ENCODE measurements at places on chromosomes 5 and 9.

GRCh38 chr5:73625372-73625943, 538 bp upstream of the ARHGEF28 start:
- DNase-seq, result no peak

GRCh38 chr5:135377751-135378680, 21.0 kb downstream of the MACROH2A1 start:
- no peak for DNase-seq

DNA sequence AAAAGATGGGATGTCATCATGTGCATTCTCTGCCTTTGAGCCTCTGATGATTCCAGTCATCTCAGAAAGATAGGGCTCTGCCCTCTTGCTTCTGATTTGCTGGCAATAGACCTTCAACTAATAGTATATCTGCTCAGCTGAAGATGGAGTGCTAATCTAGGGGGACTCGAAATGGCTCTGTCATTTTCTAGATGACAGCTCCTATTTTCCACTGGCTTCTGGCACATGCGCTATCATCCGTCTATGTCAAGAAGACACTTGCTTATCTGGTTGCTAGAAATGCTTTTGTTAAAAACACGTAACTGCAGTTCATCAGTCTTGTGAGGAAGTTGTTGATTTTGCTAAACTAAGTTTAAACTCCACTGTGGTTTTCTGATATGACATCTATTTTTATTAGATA, 265.5 kb upstream of the ZNF608 start:
- DNase-seq, result no peak

DNA sequence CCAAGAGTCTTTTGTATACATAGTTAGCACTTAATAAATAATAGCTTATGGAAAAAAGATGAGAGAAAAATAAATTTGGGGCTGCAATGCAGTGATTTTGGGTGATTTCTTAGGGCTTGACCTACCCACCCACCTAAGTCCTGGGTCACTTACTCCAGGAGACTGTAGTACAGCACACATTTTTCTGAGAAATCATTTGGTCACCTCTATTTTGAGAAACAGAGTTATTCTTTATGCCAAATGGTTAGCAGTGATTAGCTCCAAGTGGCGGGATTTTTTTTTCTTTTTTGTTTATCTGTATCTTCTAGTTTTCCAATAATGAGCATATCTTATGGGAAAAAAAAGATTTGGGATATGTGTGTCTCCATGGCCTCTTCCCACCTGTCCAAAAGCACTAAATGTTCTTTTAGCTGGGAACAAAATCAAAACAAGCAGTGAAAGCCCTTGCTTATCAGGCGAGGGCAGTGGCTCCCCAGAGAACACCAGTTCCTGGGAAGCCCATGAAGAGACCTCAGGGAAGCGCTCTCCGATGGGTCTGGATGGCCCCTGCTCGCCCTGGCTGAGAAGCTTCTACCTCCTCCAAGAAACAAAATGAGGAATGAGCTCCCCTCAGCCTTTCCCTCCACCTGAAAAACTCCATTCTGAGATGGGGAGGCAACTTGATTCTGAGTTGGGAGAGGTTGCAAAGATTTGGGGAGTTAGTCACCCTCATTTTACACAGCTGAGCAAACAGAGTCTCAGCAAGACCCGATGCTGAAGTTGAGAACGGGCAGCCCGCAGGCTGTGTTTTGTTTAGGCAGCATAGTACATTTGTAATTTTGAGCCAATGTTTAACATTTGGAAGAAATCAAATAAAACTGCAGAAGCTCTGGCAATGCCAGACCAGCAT, 69.9 kb downstream of the CYFIP2 start:
- no peak for DNase-seq

- no peak for DNase-seq
Observed at GRCh38 chr5:156356238-156356637, 29.3 kb downstream of the SGCD start.

DNA sequence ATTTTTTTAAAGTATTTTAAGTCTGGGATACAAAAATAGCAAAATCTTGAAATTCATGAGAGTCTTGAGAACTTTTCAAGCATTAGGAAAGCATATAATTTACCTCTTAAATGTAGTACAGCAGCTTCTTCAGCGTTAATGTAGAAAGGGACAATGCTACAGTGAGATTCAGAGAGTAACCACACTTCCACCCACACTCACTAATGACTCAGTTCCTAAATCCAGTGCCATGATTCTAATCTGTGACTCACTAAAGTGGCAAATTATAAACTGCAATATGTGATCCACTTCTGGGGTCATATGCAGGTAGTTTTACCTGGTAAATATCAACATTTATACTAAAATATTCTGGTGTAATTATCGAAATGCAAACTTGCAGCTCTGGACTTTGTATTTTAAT, 434.5 kb upstream of the TUSC1 start:
- no peak for DNase-seq

DNA sequence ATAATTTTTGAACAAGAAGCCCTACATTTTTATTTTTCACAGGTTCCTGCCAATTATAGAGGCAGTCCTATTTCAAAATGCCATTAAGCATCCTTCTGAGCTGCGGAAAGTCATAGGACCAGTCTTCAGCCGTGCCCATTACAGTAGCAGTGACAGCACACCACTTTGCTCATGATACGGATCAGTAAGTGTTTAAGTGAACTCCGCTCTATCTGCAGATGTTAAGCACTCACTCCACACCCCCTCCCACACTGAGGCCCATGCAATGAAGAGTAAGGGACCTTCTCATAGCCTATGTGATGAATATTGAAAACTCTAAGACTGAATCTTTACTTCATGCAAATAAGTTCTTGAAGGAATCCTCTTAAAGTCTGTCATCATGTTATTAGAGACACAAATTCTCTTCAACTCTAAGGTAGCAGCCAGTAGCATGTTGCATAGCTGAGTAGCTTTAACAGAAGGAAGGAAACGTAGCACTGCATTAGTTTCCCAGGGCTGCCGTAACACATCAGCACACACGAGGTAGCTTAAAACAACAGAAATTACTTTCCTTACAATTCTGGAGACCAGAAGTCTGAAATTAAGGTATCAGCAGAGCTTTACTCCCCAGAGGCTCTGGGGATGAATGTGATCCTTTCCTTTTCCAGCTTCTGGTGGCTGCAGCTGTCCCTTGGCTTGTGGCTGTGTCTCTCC, 20.3 kb upstream of the TAF11L2 start:
- no peak for DNase-seq

DNA sequence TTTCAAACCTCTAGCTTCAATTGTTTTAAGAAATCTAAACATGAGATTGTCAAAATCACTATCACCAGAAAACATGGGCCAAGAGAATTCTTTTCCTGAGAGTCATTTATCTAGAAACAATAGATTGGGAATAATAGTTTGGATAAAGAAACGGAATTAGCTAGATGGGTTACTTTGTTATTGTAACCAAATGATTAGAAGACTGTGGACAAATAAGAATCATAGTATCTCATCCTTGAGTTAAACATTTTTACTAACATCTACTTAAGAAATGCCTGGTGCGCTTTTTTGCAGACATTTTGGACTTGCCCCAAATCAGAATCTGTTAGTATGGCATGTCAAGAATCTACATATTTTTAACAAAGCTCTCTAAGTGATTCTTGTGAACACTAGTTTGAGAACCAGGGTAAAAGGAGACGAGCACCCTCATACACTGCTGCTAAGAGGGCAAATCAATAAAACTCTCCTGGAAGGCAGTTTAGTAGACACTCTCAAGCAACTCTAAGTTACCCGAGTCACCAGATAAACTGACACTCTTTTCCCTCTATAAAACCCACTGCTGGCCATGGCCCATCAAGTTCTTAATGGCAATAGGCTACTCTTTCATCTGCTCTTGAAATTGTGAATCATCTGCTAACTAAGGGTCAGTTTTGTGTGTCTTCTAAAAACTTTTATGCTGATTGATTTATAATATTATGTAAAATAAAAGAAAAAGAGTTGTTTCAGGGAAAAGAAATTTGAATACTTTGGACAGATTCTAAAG, 39.1 kb downstream of the TPD52L3 start:
- DNase-seq, result no peak

- DNase-seq, result no peak
Observed at GRCh38 chr5:135449644-135450043, 2.5 kb upstream of the DCANP1 start.

GRCh38 chr9:106934442-106935238, 71.7 kb downstream of the ZNF462 start:
- no peak for DNase-seq

DNA sequence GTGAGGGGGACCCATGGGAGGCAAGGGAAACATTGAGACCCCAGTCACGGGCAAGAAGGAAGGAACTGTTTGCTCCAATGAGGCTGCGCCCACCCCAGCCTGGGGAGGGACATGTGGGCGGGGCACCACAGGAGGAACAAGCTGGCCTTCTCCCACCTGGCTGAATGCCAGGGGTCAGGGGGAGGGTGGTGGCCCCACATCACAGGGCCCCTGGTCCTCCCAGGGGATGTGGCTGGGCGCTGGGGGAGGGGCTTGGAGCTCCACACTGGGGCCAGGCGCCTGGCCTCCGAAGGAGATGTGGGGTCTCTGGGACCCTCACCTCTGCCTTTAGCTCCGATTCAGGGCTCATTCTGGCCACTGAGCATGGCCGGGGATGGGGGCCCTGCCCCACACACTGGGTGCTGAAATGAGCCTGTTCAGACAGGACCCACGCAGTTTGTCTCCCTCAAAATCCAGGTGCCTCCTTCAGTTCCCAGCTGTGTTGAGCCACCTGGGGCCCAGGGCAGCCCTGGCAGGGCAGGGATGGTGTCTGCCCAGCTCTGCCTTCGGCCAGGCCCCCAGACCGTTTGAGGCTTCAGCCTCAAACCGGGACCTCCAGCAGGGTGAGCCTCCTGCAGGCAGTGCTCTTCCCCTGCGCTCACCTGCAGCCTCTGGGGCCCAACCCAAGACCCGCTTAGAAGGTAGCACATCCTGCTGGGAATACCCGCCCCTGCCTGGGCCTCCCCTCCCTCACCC, 33.2 kb upstream of the NOTCH1 start:
- no peak for DNase-seq

- DNase-seq, result no peak
Observed at GRCh38 chr9:4743131-4743875, 2.3 kb upstream of the AK3 start.

DNA sequence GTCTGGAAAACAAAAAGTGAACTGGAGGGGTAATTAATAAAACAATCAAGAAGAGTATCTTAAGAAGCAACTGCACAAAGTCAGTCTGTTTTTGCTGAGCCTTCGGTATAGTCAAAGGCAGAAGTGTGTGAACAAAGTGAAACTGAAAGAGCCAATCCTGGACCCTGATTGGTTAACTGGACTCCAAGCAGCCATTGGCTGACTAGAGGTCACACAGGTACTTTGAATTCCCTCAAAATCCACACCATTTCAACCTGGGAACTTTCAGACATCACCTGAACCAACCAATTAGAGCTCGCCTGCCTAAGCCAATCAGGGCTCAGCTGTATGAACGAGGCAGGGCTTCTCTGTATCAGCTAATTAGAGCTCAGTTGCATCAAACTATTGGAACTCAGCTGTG, 286.7 kb downstream of the TLE4 start:
- no peak for DNase-seq

- DNase-seq, result no peak
Observed at GRCh38 chr5:19369048-19369447, 619.0 kb downstream of the CDH18 start.

- DNase-seq, result no peak
Observed at GRCh38 chr5:105878402-105878801, 1792.3 kb downstream of the EFNA5 start.

DNA sequence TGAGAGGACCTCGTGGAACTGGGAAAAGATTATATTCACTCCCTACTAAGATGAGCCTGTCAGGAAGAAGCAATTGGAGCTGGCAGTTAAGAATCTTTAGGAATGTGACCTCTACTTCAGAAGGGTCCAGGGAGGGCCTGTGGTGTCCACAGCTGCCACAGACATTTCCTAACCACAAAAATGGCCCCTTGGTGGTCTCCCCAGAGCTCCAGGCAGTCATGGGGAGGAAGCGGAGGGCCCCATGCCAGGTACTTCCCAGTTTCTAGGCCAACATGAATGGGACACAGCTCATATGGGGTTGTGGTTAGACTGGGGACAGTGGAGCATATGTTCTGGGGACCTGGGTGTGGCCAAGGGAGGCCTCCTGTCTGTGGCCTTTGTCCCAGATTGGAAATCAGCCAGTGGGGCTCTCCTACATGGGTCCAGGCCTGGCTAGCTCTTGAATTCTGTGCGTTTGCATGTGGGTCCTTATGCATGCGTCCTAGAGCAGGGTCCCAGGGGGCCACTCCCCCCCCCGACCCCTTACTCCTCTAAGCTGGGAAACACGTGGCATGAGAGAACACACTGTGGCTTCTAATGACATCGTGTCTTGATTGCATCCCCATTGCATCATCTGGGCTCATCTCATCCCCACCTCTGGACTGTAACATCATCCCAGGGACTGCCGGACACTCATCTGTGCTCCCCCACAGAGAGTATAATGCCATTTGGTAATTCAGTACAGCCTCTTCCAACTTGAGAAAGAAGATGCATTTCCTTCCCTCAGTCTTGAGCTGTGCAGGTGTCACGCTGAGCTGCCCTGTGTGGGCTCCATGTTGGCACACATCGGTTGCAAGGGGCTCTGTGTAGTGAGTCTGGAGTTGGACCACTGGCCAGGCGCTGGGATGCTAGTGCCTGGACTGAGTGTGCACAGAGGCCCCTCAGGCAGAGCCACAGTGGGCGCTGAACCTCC, 31.3 kb downstream of the IRF1 start:
- no peak for DNase-seq

GRCh38 chr9:87859137-87859536, 23.5 kb upstream of the SPATA31E1 start:
- DNase-seq, result no peak

GRCh38 chr5:125310749-125311148, 564.3 kb upstream of the ZNF608 start:
- no peak for DNase-seq

DNA sequence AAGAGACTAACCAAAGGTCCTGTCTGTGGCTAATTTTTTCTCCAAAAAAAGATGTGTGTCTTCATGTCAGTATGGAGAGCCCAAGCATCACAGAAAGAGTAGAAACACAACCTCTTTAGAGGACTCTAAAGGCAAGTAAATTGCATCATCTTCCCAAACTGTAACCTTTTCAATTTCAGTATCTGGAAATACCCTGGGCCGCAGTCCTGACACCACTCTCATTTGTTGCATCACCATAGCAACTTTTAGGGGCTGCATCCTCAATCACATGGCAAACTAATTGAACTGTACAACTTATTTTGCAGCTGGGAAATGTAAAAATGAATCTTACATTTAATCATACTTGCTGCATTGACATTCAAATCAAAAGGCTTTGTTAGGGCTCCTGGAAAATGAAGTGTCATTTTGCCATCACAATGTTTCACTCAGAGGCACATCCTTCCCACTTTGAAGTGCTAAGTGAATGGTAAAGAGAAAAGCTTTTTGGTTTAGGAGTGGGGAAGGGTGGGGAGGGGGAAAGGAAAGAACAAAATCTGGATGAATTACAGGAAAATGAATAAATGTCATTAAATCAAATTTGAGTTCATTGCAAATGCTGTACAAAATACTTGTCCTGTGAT, 60.6 kb upstream of the GRIA1 start:
- DNase-seq, result no peak

DNA sequence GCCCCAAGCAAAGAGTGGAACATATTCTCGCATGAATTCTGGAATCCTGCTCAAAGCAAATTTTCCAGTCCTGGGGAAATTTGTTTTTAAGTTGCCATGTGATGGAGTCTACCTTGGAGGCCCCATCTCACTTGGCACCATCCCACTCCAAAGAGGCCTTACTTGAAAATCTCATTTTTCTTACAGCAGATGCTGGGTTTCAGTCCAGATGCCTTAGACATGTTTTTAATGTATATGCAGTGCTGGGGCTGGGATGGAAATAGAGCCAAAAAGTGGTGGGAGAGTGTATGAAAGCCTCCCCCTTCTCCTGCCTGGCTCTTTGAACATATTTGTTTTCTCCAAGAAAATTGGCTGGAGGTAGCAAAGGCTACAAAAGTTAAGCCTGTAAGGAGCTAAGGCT, 493.7 kb downstream of the ENC1 start:
- DNase-seq, result no peak
